ENCODE measurements at places on chromosomes 12 and 14.

DNA sequence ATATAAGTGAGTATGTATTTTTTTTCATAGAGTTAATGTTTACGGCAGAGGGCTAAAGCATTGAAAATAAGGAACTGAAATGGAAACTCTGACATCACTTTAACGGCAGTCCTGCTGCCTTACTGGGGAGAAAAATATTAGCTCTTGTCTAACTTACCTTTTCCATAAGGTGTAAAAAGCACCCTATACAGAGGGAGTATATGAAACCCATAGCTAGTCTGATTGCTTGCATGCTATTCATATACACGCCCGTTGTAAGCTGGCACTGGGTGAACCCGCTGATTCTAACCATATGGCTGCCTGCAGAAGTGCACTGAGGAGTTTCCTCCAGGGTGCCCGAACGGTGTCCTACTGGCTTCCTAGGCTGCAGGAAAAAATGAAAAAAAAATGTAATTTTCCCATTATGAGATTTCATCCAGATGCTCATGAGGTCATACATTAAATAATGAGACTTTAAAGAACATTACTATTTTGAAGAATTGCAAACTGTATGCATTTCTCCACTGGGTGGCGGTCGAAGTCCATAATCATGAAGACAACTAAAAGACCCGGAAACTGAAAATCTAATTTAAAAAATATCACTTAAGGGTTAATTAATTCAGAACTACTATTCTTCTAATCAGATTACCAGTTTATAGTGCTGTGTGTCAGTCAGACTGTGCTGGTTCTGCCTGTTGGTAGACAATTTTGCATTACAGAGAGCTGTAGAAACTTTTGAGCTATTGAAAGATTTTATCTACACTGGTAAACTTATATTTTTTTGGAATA is 144.7 kb downstream of the ALX1 start:
- DNase-seq: no peak

DNA sequence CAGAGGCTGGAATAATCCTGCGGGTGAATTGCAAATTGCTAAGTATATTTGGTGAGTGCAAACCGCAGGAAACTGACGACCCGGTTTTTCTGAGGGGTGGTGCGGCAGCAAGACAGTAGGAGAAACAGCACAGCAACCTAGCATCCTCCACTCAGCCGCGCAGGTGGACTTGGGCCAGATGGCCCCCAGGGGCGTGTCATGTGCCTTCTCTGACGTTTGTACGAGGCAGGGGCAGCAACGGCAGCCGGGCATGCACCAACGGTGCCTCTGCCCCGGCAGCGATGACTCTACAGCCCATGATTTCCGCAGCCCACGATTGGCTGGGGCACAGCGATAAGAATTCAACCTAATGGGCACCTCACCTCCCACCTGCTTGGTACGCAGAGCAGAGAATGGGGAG is 11.1 kb upstream of the CLEC2A start:
- DNase-seq: no peak

GRCh38 chr12:80872053-80872452 is 65.7 kb downstream of the LIN7A start:
- DNase-seq: no peak

DNA sequence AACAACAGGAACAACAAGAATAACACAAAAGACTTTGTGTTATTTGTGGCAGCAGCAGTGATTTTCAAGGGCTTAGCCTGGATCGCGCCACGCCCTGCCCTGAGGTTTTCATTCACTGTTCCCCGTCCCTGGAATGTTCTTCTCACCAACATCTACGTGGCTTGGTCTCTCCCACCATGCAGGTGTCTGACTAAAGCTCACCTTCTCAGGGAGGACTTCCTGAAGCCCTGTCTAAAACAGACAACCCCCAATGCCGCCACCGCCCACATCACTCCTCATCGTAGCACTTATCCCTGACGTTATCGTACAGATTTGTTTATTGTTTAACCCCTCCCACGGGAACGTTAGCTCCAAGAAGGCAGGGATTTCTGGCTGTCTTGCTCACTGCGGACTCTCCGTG is 40.4 kb downstream of the P2RX4 start:
- DNase-seq: no peak

DNA sequence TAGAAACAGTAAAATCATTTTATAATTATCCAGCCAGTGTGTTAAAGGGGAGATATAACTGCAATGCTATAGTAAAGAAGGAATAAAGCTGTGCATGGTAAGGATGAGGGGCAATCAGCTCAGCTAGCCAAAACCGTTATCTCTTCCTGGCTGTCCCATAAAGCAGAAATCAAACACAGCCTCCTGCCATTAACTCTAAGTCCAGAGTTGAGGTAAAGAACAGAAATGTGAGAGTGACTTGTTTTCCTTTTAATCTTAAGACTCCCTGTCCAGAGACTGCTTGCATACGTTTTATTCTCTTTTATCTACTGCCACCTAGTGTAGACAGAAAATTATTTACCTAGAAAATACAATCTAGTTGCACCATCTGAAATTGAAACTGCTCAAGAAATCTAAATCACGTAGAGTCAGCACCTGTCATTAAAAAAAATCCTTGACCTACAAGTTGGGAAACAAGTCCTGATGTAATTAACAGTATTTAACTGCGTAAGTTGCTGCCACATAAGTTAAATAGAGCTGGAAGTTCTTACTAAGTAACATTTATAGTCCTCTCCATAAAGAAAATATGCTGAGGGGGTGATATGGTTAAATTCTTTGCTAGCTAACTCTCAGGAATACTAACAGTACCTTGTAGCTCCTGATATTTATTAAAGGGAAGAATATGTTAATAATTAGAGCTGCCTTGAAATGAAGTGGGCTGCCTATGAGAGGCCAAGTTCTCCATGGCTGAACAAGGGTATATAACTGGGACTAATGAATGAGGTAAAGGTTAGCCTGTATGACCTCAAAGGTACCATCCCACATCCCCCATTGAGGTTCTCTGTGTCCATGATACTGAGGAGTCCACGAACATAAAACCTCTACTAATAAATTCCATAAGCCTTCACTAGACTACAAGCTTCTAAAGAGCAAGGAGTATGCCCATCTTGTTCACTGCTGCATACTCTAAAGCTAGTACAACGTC is 62.7 kb downstream of the GALNT4 start:
- DNase-seq: no peak

DNA sequence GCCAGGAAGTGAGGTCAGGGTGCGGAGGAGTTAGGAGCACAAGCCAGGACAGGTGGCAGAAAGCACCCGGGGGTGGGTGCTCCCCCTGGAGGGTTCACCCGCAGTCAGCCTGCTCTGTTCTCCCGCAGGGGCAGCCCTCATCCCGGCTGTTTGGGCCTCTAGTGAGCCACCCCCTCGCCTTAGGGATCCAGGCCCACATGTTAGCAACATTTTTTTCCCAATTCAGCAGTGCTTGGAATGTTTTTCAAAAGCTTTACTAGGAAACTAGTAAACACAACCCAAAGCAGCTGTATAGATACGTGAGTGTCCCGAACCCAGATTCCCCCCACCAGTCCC is 28.5 kb upstream of the NXPH4 start:
- DNase-seq: no peak

DNA sequence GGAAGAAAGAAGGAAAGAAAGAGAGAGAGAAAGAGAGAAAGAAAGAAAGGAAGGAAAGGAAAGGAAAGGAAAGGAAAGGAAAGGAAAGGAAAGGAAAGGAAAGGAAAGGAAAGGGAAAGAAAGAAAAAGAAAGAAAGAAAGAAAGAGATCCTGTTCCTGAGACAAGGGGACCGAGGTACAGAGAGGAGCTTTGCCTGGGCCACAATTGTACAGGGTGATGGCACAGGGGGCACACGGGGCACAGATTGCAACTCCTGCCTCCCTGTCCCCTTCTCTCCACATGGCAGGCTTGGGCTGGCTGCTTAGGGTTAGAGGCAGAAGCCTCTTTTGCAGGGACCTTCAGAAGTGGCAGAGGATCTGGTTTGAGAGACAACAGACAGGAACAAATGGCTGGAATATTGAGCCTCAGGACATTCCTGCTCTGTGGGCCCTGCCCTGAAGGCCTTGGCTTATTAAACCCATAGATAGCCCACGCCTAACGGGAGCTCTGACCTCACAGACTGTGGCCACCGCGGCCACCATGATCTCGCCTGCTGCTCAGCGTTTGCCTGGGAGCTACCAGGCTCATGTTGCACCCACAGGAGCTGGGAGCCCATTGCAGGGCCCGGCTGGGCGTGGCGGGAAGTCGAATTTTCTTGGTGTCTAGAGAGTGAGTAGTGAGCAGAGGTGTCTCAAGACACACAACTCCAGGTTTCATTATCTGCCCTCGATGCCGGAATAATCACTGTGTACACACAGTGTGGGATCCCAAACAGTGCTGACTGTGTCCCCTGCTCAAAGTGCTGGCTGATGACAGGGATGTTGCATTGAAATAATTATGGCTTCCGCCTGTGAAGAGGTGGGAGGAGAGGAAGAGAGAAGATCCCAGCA is 147.9 kb upstream of the NCOR2 start:
- DNase-seq: no peak

DNA sequence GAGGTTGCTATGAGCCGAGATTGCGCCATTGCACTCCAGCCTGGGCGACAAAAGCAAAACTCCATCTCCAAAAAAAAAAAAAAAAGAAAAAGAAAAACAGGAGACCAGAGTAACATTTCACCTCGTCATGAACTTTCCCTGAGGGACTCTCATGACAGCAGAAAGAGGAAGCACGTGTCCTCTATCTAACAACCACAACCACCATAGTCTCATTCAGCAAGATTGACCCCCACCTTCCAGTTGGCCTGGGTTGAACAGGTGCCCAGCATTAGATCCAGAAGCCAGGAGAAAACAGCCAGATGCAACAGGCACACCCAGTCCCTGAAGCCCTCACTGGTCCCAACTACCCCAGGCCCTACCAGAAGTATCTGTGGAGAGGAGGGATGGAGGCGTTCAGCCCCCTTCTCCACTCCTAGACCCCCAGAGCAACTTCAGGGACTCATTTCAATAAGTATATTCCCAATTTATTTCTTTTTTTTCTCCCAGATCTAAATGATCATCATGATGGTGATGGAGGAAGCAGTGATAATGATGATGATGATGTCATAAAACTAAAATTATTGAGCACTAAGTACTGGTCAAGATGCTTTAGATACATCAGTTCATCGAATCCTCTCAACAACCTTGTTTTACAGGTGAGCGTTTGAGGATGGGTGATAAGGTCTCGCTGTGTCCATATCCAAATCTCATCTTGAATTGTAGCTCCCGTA is 235.0 kb downstream of the EFCAB11 start:
- DNase-seq: no peak

DNA sequence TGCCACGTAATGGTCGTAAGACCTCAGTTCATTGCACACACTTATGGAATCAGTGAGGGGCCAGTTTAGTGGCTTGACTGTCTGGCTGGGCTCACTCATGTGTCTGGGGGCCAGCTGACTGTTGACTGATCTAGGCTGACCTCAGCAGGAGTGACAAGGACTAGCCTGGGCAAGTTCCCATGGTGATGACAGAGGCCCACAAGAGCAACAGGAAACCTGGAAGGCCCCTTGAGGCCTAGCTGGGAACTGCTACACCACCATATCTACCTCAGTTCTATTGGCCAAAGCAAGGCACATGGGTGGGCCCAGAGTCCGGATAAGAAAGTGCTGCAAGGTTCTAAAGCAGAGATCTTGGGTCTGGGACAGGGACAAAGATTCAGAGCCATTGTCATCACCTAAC is 21.3 kb upstream of the RFLNA start:
- DNase-seq: no peak

DNA sequence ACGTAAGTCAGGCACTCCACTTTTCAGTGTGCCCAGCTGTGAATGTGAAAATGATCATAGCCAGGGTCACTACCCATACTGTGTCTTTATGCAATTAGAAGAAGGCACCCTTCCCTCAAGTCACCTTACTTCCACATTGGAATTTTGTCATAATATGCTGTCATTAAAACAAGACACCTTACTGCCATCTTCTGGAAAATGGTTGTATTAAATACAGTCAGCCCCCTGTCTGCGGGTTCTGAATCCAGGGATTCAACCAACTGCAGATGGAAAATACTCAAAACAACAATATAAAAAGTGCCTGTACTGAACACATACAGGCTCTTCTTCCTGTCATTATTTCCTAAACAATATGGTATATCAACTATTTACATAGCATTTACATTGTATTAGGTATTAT is 70.2 kb upstream of the TBX5 start:
- DNase-seq: no peak

DNA sequence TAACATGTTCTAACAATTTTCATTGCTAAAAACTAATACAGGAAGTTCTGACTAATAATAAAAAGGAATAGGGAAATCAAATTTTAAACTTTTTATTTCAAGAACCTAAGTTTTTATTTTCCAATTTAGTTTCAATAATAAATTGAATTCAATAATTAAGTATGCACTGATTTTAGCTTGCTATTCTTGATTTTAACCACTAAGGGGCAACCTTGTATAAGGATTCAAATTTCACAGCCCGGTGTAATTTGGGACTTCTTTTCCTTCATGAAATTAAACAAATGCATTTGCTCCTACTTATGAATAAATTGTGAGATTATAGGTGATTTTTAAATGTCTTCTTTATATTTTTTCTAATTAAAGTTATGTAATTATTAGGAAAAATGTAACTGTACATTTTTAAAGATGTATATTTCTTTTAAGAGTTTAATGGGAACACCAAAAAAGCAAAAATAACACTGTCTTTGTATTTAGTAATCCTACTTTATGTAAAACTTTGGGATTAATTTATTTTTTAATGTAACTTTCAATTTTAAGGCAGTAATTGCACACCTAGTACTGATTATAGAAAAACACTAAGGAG is 241.4 kb upstream of the PDZRN4 start:
- no peak for DNase-seq

GRCh38 chr12:7021956-7022355 is 3.7 kb upstream of the LPCAT3 start:
- no peak for DNase-seq

DNA sequence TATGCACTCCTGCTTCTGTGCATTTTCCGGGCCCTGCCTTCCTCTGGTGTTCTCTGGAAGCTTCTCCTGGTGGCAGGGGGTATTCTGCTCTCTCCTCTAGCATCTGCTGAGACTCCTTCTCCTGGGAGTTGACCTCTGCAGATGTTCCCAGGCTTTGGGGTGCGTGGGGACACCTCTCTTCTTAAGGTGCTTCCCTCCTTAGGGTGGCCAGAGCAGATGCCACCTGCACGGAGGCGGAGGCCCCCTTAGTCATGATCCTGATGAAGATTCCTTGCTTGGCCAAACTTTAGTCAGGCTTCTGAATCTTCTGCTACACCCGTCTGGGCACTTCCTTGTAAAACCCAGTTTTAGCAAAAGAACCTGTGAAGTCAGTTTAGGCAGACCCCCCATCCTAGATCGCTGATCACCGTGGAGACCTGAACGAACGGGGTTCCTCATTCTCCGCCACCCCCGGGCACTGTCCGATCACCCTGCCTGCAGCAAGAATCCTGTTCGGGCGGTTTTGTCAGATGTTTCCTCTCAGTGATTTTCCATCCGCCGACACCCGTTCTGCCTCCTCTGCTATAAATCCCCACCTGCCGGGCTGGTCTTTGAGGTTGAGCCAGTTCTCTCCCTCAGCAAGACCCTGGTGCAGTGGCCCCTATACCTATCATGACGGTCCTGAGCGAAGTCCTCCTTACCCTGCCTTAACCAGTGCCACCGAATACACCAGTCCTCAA is 111.9 kb downstream of the CALM1 start:
- DNase-seq: no peak

GRCh38 chr14:22841311-22841710 is 4.9 kb downstream of the MMP14 start:
- no peak for DNase-seq

GRCh38 chr14:100747021-100747586 is 20.4 kb downstream of the DLK1 start:
- no peak for DNase-seq

- no peak for DNase-seq
These were observed 37.3 kb upstream of the FGF6 start for GRCh38 chr12:4482936-4483335.

- no peak for DNase-seq
These were observed 9.6 kb upstream of the ENDOU start for GRCh38 chr12:47734725-47735480.

GRCh38 chr12:24797901-24798300 is 151.0 kb downstream of the BCAT1 start:
- no peak for DNase-seq

Measured in stimulated activated CD4-positive, alpha-beta T cell treated with anti-CD3 and anti-CD28 coated beads, Interleukin-15, amount 100 ng/mL, for 1 hour (primary cell).